ENCODE measurements at places on chromosomes 7 and 10.

DNA sequence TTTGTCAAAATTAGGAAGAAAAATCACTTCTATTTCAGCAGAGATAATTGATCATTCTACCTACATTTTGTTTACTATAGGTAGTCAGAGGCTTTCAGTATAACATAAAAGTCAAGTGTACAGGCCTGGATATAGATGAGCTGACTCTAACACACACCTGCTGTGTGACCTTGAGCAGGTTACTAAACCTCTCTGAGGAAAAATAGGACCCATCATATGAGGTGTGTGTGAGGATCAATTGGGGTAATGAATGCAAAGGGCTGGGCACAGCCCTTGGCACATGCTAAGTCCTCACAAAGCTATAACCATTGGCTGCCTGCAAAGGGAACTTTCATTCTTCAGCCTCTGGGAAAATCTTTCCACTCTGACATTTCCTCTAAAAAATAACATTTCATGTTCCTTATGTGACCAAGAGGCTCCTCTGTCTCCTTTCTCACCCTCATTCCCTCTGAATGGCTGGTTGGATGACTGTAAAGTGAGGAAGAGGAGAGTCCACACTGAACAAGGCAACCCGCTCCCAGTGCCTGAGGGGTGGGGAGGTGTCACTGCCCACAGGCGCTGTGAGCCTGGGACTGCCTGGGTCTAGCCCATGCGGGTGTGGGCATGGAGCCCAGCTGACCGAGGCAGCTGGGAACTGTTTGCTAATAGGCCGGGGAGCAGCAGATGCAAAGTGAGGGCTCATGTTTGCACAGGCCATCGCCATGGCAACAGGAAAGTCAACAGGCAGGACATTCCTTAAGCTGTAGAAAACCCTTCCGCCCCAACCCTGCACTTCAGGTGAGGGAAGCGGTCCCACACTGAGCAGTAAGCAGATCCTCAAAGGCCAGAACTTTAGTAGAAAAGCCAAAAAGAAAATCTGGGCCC is 36.8 kb downstream of the MYOF start:
- DNase-seq, result peak; percentile 78

GRCh38 chr10:89309156-89310055 is 7.6 kb downstream of the IFIT2 start:
- DNase-seq, result no peak

GRCh38 chr10:118209215-118209614 is 132.9 kb downstream of the FAM204A start:
- DNase-seq, result peak; percentile 46

DNA sequence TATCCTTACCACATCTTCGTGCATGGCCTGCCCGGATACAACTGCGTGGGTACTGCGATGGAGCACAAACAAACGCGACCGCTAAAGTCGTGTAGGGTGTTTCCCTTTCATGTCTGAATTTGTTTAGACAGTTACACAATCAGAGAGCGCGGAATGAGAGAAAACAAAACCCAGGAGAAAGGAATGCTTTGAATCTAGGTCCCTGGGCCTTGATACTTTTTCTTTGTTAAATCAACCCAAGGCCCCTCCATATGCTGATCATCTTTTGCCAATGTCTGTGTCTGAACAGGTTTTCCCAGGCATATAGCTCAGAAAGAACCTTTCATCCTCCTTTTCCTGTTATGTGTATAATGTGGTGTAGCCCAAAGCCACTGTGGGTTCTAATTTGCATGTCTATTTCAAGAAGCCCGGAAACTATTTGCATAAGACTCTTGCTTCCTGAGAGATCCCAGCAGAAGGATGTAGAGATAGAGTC is 145.8 kb downstream of the FRMD4A start:
- peak; percentile 75 for DNase-seq

DNA sequence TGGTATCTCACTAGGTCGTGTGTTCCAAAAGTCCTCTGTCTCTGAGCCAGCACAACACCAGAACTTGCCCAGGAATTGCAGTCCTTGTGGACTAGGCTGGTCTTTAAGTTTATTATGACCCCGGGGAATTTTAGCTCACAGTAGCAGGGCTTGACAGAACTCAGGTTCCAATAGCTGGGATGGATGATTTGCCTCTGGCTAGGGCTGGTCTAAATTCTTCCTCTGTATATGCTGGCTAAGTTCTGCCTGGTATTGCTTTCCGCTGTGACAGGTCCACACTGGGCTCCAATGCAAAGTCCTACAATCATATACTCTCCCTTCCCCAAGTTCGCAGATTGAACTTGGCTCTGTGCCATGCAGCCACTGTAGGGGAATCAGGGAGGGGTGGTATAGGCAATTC is 52.5 kb downstream of the FAS start:
- no peak for DNase-seq

DNA sequence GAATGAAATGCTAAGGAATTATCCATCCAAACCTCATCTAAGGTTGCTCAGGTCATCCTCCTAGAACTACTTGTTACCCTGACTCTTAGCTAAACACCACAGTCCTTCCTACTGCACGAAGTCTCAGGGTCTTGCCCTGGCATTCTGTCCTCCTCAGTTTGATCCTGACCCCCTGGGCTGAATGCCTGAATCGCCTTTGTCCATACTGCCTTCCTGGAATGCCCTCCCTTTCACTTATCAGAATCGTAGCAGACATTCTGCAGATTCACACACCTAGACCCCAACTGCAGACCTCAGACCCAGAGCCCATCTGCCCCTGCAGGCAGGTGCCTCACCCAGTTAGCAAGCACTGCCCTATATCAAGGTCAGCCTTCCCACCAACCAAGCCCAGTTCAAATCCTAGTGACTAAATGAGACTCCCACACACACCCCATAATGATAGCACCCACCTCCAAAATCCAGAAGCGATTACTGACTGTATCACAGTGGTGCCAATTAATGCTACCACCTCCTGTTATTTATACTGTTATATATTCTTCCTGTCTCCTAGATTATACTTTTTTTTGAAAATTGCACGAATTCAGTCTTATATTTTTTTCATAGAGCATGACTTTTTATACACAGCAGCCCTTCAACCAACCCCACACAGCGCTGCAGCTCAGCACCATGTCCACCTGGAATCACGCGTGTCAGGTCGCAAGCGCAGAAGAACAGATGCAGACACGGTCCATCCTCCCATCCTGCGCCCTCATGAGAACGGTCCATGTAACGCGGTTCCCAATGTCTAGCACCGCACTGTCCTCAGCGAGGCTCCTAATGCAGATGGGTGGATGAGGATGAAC is 3.7 kb downstream of the PARD3 start:
- no peak for DNase-seq

- no peak for DNase-seq
These were observed 239.6 kb downstream of the SKIDA1 start for GRCh38 chr10:21285742-21286331.

DNA sequence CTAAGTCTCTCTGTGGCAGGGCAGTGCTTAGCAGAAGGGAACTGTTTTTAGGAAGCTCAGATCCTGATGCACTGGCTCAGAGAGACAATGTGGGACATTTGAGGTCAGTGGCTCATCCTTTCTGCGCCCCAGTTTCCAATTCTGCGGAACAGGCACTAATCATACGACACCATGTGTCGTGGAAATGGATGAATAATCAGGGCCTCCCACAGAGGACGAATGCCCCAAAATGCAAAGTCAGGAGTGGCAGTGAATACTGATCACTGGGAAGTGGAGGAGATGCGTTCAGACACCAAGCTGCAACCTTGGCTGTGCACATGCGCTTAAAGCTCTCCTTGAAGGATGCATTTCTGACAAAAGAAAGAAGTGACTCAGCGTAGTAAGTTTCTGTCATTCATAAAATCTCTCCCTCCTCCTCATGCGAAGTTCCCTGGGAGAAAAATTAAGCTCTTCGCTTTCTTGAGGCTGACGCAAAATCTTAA is 21.9 kb upstream of the ECHDC3 start:
- no peak for DNase-seq

DNA sequence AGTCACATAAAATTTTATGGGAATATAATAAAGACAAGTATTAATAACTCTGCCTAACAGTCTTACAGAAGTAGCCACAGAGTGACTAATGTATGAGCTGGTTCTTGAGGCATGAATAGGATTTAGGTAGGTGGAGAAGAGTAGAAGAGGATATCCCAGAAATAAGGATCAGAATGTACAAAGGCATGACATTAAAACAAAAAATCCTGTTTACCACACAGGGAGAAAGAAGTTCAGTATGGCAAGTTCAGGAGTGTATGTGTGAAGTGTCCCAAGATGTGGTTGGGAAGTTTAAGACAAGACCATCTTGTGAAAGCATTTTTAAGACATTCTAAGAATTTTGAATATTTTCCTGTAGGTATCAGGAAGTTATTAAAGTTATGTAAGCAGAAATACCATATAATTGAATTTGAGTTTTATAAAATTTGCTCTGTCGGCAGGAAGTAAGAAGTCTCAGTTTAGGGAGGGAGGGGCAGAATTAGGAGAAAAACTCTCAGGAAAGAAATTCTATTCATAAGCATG is 64.7 kb upstream of the CAV2 start:
- no peak for DNase-seq

DNA sequence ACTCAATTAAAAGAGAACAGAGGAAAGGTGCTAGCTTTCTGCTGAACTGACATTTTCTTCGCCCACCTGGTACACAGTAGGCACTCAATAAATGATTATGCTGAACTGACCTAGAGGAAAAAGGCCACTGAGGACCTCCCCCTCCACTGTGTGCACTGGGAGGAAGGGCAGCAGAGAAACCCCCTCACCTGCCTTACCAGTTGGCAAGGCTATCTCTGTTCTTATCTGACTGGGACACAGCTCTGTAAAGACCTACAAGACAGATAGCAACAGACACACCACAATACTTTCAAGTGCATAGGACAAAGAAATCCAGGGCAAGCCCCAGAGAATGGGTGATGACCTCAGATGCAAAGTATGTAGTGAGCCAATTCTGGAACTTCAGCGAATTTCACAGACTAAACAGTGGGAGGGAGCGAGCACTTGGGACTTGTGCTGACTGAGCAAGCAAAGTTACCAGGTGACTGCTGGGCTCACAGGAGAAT is 30.4 kb downstream of the PDLIM1 start:
- DNase-seq, result no peak

- DNase-seq, result peak; percentile 57
These were observed at the start of gene TET1 for GRCh38 chr10:68560186-68560942. Gene TET1 (plus strand): TSS chr10:68560337. CDS start chr10:68572339, 12,002 bp downstream.

GRCh38 chr7:96361116-96361857 is 39.4 kb upstream of the SLC25A13 start:
- no peak for DNase-seq

DNA sequence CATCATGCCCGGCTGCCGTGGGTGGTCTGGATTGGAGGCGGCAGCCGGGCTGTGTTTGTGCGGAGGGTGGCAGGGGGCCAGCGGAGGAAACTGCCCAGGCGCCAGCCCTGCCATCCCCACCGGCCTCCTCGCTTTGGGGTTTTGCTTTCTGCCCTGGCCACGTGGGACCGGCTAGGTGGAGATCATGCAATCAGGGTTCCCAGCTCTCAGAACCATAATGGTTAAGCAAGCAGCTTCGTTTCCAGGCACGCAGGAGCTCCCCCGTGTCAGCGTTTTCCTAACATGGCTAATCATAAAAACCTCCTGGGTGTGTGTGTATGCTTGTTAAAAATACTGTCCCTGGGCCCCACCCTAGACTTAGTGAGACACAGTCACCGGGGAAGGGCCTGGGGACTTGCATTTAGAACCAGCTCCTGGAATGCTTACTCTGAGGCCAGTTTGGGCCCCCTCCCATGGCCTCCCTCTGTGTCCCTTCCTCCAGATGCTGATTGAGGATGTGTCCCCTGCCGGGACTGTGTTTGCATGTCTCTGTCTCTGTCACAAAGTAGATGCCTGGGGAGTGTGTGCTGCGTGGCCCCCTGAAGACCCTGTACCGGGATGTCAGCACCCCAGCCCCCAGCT is 119.3 kb downstream of the CUX1 start:
- DNase-seq, result no peak

GRCh38 chr7:19619122-19619521 is 89.7 kb downstream of the POLR1F start:
- no peak for DNase-seq

DNA sequence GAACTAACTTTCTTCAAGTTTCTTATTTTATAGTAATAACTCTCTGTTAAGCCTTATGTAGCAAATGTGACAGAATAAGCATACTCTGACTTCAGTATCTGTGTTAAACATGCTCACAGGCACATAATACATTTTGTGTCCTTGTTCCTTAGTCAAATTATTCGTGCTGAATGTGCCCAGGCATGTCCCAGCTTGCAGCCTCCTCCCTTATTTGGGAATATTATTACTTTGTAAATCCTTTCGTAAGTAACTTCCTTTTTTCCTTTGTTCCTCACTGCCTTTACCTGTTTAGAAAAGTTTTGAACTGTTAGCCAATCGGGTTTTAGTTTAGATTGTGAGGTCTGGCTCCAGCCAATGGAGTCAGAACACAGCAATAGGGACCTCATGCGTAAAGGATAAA is 46.9 kb downstream of the GALNT11 start:
- no peak for DNase-seq

DNA sequence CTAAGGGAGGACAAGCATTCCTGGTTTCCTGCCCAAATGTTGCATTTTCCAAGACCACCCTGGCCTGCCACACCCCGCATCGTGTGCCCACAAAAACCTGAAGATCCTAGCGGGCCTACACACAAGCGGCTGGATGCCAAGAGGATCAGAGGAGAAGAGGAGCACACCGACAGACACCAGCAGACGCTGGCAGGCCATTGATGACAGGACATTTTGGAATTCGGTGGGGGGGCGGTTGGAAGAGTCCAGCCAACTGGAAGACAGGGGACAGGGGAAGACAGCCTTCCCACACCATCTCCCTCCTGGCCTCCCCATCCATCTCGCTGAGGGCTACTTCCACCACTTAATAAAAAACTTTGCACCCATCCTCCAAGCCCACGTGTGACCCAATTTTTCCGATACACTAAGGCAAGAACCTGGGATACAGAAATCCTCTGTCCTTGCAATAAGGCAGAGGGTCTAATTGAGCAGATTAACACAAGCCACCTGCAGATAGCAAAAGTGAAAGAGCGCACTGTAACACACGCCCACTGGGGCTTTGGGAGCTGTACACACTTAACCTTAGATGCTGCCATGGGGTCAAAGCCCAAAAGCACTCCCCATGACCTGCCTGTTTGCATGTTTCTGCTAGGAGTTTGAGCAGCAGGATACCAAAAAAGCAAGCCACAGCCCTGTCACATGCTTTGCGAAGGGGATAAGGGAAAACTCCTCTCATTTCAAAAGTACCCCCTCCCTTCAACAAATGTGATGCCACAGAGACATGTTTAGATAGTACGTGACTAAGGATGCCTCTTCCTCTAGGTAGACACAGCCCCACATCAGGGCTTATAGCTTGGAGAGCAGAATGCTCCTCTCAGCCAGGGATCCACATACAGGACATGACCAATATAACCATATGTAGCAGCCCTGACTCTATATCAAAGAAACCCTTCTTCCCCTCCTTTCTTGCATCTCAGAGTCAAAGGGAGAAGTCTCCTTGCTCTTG is 13.4 kb upstream of the SMNDC1 start:
- DNase-seq, result no peak

DNA sequence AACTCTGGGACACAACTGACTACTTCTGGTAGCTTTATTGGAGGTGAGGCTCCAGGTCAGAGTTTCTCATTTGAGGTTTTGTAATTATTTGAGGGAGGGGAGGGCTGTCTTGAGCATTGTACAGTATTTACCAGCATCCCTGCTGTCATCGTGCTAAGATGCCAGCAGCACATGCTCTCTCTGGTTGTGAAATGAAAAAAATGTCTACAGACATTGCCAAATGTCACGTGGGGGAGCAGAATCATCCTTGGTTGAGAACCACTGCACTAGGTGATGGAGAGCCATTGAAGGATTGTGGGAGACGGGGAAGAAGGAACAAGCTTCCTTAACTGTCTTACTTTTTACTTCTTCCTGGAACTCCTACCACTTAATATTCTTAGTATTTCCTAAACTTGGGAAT is 5.0 kb downstream of the SEPTIN7 start:
- DNase-seq, result no peak

- no peak for DNase-seq
These were observed 6.2 kb upstream of the TSPAN15 start for GRCh38 chr10:69445041-69445440.
